NCI-H460 (cell line): ENCODE measurements at places on chromosomes 1 and 21. TPM values are rescaled to one million over a fixed set of nuclear protein-coding genes. Genes with fewer than 3 reads are reported as not detected.

CDC42 gene
- total RNA-seq = 174 and 178 TPM in 2 replicates

S100A14 gene
- total RNA-seq = not detected in 2 replicates

DNA sequence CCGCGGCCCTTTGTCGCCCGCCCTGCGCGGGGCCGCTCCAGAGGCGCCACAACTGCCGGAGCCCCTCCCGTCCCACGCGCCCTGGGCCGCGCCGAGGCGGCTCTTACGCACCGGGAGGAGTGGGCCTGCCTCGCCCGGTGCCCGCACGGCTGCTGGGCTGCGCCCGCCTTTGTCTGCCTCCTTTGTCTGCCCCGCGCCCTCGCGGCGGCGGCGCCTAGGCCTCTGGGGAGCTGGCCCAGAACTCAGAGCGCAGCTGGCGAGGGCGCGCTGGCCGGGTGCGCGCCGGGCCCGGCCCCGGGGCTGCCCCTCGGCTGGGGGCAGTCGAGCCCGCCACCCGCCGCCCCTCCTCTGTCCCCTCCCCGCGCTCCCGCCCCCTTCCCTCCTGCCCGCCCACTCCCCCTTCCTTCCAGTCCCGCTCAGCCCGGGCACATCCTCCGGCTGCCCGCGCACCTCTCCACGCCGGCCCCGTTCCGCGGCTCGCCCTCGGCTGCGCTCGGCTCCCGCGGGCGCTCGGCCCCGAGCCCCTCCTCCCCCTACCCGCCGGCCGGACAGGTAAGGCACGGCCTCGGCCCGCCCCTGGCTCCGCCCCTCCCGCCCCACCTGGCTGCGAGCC is at the start of gene DRAXIN:
TSS of gene DRAXIN (plus strand) at position 409 of the 613 bp plus-strand sequence. CDS start 14,549 bp downstream, outside the sequence.
- no peak for DNase-seq

PTPN7 gene
- total RNA-seq = not detected in 2 replicates

- no peak for DNase-seq
Measured at GRCh38 chr1:170932236-170932635, 3.1 kb upstream of the MROH9 start.

GRCh38 chr1:223456747-223457146 is 63.5 kb downstream of the CCDC185 start:
- no peak for DNase-seq

- no peak for DNase-seq
Measured at GRCh38 chr1:202310746-202311145, 31.0 kb downstream of the UBE2T start.

RGS13 gene
- total RNA-seq = not detected in 2 replicates

DNA sequence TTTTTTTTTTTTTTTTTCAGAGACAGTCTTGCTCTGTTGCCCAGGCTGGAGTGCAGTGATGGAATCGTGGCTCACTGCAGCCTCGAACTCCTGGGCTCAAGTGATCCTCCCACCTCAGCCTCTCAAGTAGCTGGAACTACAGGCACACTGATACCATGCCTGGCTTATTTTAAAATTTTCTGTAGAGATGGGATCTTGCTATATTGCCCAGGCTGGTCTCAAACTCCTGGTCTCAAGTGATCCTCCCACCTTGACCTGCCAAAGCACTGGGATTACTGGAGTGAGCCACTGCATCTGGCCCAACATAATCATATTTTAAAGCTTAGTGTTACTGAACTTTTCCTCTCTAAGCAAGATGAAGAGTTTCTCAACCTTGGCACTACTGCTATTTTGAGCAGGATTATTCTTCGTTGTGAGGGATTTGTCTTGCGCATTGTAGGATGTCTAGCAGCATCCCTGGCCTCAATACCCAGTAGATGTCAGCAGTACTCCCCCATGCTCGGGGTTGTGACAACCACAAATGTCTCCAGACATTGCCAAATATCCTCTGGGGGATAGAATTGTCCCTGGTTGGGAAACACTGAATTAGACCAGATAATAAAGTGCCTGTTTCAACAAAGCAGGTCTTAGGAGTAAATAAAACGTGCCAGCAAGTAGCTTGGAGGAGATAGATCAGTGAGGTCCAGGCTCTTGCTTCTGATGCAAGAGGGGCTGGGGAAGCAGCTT is 15.1 kb upstream of the THRAP3 start:
- no peak for DNase-seq

CFAP107 gene
- total RNA-seq = not detected in 2 replicates
